T1000 (cell line): ENCODE measurements at places on chromosomes 2 and 18.

- no peak for DNase-seq
Observed at GRCh38 chr2:70949086-70949485, 13.4 kb downstream of the ATP6V1B1 start.

GRCh38 chr2:207655000-207655399, 29.8 kb upstream of the METTL21A start:
- DNase-seq = no peak

- no peak for DNase-seq
Observed at GRCh38 chr2:26174691-26175465, 2.0 kb downstream of the GAREM2 start.

- no peak for DNase-seq
Observed at GRCh38 chr2:197174539-197175094, 136.0 kb downstream of the ANKRD44 start.

DNA sequence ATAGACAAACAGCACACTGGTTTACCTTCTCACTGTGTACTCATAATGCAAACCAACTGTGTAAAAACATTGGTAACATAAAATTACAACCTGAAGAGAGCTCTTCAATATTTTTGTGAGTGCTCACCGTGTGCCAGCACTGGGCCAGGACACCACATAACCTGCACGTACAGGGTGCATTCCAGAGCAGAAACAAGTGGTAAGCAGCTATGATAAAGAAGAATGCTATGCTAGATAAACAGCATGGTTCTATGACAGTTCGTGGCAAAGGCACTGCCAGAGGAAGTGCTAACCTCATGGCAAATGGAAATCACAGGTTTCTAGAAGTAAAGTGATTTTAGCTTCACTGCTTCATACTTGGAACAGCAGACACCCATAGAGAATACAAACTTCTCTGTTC, 343.5 kb downstream of the MTX2 start:
- DNase-seq = no peak

DNA sequence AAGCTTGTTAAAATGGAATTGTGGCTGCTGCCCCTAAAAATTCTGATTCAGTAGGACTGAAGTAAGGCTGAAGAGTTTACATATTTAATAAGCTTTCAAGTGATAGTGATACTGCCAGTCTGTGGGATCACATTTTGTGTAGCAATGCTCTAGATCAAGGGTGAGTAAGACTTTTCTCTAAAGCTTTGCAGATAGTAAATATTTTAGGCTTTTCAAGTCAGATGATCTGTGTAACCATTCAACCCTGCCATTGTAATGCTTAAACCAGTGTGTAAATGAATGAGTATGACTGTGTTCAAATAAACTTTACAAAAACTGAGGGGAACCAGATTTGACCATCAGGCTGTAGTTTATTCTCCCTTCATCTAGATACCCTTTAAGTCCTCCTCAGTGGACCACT, 92.7 kb downstream of the PIK3C3 start:
- no peak for DNase-seq

GRCh38 chr2:173991856-173992588, 26.8 kb upstream of the SP3 start:
- no peak for DNase-seq

GRCh38 chr18:13940326-13940725, 25.0 kb upstream of the MC2R start:
- DNase-seq = no peak

DNA sequence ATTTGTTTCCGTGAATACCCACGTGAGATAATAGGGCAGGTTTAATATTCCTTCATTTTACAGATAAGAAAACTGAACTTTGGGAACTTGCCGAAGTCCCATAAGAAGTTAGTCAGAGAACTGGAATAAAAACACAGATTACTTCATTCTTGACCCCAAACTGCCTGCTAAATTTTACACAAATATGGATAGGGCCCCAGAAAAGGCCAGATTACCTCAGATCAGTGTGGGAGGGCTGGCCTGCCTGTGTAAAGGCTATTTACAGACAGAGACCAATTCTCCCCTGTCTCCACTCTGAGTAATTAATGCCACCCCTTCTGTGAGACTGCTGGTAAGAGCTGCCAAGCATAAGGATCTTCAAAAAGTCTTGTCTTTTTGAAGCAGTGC, 139.2 kb downstream of the MGAT5 start:
- no peak for DNase-seq

DNA sequence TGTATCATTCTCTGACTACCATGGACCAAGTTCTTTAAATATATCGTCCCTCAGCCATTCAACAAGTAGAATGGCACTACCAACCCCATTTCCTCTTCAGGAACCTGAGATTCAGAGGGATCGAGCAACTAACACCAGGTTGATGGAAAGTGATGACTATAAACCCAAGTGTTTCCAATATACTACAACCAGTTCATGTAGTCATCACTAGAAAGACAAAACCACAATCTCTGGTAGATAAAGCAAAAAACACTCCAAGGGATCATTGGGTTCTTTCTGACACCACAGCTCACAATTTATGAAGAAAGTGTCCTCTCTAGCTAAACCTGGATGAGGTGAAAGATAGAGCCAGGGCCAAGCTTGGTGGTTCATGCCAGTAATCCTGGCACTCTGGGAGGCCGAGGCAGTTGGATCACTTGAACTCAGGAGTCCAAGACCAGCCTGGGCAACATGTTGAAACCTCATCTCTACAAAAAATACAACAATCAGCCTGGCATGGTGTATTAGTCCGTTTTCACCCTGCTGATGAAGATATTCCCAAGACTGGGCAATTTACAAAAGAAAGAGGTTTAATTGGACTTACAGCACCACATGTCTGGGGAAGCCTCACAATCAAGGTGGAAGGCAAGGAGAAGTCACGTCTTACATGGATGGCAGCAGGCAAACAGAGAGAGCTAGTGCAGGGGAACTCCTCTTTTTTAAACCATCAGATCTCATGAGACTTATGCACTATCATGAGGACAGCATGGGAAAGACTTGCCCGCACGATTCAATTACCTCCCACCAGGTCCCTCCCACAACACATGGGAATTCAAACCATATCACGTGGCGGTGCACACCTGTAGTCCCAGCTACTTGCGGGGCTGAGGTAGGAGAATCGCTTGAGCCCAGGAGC, 2.2 kb downstream of the CD226 start:
- DNase-seq = no peak

DNA sequence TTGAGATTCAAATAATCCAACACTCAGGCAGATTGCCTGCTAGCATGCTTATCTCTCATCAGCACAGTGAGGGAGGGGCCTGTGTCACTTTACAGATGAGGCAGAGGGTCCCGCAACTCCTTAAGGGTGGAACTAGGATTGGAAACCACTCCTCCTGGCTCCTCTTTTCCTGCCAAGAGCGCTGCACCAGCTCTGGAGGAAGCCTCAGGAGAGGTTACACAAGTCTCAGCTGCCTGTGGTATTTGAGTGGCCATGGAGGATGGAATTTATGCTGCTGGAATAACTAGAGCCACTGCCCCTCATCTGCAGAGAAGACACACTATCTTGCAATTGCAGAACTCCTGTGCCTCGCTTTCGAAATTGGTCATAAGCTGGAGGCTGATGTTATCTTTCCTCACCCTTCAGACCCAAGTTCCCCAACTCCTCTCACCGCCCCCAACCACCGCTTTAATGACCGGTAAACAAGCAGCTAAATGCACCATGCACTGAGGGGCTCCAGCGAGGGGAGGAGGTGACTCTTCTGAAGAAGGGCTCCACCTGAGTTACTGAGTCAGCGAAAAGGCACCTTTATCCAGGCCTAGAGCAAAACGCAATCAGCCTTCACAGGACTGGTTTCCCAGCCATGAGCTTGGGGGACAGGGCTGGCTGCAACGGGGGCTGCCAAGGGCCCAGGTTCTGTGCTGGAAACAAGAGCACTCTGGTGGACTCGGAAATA, 245.8 kb downstream of the SOX11 start:
- DNase-seq = no peak

- no peak for DNase-seq
Observed at GRCh38 chr18:36468161-36468560, 170.6 kb downstream of the FHOD3 start.

- no peak for DNase-seq
Observed at GRCh38 chr2:118061135-118061955, 26.9 kb upstream of the INSIG2 start.

DNA sequence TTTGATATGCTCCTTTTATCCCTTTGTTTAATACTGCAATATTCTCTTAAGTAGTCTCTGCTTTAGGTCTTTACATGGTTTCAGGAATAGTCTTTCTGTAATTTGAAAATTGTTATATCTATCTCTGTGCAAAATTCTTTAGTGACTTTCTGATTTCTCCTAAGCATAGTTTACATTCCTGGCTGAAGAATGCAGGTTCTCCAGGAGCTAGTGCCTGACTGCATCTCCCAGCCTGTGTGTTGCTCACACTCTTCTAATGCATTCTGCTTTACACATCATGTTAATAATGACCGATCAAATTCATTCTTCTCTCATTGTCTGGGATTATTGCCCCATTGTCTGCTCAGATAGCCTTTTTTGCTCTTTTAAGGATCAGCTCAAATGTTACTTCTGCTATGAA, 1349.2 kb downstream of the DSC3 start:
- no peak for DNase-seq

GRCh38 chr2:149561309-149561926, 26.2 kb downstream of the MMADHC start:
- DNase-seq = no peak

DNA sequence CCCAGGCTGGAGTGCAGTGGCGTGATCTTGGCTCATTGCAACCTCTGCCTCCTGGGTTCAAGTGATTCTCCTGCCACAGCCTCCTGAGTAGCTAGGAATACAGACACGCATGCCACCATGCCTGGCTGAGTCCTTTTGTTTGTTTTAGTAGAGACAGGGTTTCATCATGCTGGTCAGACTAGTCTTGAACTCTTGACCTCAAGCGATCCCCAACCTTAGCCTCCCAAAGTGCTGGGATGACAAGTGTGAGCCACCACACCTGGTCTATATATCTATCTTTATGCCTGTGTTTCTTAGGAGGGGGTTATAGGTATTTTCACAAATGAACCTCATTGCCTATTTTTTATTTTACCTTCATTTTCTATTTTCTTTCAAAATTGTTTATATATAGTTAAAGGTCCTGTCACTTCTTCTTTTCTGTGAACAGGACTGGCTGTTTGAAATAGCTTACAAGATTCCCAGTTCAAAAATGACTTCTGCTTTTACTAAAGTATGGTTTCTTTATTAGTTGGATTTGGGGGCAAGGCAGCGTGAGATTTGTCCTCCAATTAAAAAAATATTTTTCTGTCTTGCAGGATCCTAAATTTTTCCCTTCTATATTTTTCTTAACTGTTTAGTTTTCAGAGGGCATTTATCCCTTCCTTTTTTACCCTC, 16.4 kb upstream of the MARCHF7 start:
- no peak for DNase-seq

GRCh38 chr2:235699576-235699975, 205.7 kb downstream of the AGAP1 start:
- DNase-seq = no peak

- DNase-seq = no peak
Observed at GRCh38 chr2:196544906-196545433, 94.5 kb upstream of the CCDC150 start.

DNA sequence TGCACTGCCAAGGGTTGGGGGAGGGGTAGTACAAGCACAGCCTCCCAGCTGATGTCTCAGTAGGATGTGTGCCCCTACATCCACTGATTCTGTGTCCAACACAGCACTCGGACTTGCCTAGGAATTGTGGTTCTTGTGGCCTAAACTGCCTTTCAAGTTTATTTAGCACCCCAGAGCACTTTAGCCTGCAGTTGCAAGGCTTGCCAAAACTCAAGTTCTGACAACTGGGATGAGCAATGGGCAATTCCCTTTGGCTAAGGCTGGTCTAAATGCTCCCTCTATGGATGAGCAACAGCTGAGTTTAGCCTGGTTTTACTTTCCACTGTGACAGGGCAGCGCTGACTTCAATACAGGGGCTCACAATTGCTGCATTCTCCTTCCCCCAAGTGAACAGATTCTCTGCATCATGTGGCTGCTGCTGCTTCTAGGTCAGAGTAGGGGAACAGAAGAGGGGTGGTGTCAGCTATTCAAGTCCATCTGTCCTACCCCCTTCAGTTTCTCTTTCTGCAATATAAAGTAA, 471.5 kb downstream of the PIK3C3 start:
- DNase-seq = no peak

DNA sequence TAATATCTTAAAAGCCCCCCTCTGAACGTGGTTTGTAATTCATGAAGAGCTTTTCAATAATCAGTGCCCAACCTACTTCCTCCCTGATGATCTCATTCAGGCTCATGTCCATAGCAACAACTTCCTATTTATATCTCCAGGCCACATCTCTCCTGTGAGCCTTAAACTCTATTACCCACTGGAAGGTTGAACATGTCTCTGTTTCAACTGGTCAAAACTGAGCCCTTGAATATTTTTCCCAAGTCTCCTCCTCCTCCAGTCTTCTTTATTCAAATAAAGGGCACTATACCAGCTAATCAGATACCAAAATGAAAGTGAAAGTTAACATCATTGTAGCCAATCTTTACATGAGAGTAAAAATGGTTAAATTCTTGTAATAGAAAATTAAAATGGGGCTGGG, 63.7 kb upstream of the ITGA4 start:
- no peak for DNase-seq

- DNase-seq = no peak
Observed at GRCh38 chr2:56309626-56310170, 125.9 kb downstream of the CCDC85A start.

GRCh38 chr2:155145758-155146229, 447.3 kb downstream of the KCNJ3 start:
- DNase-seq = no peak

DNA sequence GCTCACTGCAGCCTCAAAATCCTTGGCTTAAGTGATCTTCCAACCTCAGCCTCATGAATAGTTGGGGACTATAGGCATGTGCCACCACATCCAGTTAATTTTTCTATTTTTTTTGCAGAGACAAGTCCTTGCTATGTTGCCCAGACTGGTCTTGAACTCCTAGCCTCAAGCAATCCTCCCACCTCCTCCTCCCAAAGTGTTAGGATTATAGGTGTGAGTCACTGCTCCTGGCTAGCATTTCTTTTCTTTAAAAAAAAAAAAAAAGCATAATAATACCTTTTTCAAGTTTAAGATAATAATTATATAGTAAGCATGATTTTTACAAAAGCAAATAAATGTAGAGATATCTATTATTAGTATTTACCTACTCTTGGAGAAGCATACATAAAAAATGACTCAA, 36.1 kb downstream of the PPP4R1 start:
- DNase-seq = no peak

DNA sequence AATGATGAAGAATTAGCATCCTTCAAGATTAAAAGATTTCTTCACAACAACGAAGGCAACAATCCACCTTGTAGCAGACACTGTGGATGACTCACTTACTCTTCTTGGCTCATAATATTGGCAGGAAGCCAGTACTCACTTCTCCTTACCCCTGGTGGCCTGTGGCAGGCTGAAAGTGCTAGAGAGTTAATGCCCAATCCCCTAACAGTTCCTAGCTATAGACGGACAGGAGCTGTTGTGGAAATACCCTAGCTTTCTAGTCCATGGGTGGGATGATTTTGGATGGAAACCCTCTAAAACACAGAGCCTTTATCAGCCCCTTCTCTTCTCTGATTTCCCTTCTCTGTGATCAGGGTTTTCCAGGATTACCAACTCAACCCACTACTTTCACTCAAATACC, 128.6 kb upstream of the NYAP2 start:
- no peak for DNase-seq

- DNase-seq = no peak
Observed at GRCh38 chr2:84121-84520, 37.8 kb upstream of the FAM110C start.

- no peak for DNase-seq
Observed at GRCh38 chr2:237297421-237298150, 116.4 kb downstream of the COL6A3 start.

- no peak for DNase-seq
Observed at GRCh38 chr18:62335494-62335893, 10.4 kb downstream of the TNFRSF11A start.

GRCh38 chr2:172996387-172996961, 79.2 kb upstream of the MAP3K20 start:
- no peak for DNase-seq
